H1 (cell line): ENCODE measurements at places on chromosomes 12 and 14.

- peak overlapping the region; percentile 45 for H3K4me3 ChIP-seq
- H3K4me1 ChIP-seq, result peaks cover 32% of the 10 kb centered on the region
- H3K36me3 ChIP-seq, result no peaks in the 10 kb centered on the region
- H3K27ac ChIP-seq, result no peak overlapping the region
These were observed 504 bp downstream of the WNT5B start for GRCh38 chr12:1629338-1630132.

- H3K4me1 ChIP-seq, result no peaks in the 10 kb centered on the region
- no peaks in the 10 kb centered on the region for H3K36me3 ChIP-seq
- DNase-seq, result no peak
- H3K27ac ChIP-seq, result no peak overlapping the region
- no peaks in the 10 kb centered on the region for H3K27me3 ChIP-seq
These were observed 53.4 kb upstream of the PYGL start for GRCh38 chr14:50997712-50998111.

- H3K27ac ChIP-seq, result no peak overlapping the region
- no peak for DNase-seq
- H3K4me3 ChIP-seq, result no peak overlapping the region
- no peaks in the 10 kb centered on the region for H3K36me3 ChIP-seq
- no peaks in the 10 kb centered on the region for H3K4me1 ChIP-seq
These were observed 80.8 kb downstream of the SLC35F4 start for GRCh38 chr14:57785058-57785457.

GRCh38 chr12:30880061-30880460 is 46.5 kb upstream of the TSPAN11 start:
- no peak for DNase-seq
- H3K4me1 ChIP-seq, result no peaks in the 10 kb centered on the region

DNA sequence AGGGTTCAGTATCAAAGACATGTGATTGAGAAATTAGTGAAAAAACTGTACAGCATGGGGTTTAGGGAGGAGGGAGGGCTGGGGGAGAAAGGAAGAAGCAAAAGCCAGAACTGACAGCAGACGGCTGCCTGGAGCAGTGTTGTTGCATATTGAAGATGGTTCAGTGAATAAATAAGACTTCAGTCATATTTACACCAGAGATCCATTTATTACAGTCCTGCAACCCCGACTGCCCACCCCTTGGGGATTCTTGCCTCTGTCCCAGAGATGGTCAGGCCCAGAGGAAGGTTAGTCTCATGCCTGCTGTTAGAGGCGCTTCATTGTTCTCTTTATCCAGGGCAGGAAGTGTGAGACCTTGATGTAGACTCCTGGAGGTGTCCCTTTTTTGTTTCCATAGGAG is 3.2 kb downstream of the GZMH start:
- no peaks in the 10 kb centered on the region for H3K27me3 ChIP-seq
- no peaks in the 10 kb centered on the region for H3K4me1 ChIP-seq
- no peak overlapping the region for H3K4me3 ChIP-seq
- no peak overlapping the region for H3K27ac ChIP-seq
- H3K36me3 ChIP-seq, result no peaks in the 10 kb centered on the region
